ENCODE measurements at places on chromosomes 13 and 19.

DNA sequence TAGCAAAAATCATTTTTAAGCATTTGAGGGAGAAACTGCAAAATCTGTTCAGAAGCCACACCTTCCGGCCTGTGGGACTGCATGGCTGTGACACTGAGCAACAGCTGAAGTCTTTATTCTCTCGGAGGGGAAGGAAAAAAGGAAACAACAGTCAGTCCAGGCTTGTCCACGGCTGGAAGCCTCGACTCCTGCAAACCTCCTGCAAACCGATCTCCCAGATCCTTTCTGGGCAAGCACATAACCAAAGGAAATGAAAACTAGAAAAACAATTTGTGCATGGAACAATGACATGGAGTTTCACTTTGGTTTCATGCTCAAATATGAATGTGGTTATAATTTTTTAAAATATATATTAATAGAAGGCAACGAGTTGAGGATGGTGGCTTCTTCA is 1.0 kb downstream of the COL4A1 start:
- DNase-seq, result no peak

GRCh38 chr13:43126420-43126819 is 103.0 kb downstream of the DNAJC15 start:
- DNase-seq, result no peak

DNA sequence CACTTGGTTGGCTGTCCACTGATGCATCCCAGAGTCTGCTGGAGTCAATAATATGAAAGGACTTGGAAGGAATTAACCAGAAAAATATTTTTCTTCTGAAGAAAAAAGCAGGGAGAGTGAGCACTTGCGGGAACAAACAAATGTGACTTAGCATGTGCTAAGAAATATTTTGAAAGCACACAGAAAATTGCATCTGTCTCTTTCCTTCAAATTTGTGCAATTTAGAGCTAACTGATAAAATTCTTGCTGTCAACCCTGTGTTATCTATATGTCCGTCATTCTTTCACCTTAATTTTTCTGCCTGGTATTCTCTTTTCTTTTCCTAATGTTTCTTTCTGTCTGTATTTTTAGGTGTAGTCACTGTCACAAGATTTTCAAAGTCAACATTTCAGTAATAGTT is 852.6 kb downstream of the PCDH9 start:
- no peak for DNase-seq

DNA sequence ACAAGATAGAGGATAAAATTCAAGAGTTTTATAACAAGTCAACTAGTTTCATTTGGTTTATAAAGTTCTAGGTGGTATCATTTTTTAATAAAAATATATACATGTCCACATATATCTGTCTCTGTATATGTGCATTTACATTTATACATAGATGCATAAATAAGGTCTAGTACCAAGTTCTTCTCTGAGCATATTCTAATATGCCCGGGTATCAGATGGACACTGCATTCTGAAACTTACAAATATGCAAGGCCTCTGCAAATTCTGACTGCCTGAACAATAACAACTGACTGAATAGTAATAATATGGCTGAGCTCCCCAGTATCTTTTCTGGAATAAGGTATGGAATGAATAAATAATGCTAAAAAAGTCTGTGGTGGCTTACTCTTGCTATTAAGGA is 304.8 kb downstream of the KLF12 start:
- no peak for DNase-seq

GRCh38 chr13:110413016-110413675 is 106.1 kb downstream of the COL4A2 start:
- no peak for DNase-seq

DNA sequence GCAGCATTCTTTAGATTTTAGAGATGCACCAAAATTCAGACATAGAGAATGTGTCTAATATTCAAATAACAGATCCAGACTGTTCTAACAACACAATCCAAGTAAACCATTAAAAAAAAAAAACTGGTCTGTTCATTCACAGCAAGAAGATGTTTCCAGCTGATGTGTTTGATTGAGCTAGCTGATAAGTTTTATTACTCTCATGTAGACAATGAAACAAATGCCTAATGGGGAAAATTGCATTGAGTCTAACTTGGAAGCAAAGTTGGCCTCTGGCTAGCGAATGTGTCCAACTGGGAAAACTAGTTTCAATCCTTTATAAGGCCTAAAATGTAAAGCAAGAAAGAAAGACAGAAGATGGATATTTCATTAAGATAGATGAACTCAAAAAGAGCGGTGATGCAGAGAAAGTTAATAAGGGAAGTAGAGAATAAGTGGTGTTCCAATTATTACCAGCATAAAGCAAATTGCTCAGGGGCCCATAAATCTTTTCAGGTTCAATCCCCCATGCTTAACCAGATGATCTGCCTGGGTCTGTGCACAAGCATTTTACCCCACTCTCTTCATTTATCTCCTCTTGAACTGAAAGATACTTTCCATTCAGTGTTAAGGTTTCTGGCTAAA is 54.2 kb downstream of the PCDH9 start:
- DNase-seq, result no peak

DNA sequence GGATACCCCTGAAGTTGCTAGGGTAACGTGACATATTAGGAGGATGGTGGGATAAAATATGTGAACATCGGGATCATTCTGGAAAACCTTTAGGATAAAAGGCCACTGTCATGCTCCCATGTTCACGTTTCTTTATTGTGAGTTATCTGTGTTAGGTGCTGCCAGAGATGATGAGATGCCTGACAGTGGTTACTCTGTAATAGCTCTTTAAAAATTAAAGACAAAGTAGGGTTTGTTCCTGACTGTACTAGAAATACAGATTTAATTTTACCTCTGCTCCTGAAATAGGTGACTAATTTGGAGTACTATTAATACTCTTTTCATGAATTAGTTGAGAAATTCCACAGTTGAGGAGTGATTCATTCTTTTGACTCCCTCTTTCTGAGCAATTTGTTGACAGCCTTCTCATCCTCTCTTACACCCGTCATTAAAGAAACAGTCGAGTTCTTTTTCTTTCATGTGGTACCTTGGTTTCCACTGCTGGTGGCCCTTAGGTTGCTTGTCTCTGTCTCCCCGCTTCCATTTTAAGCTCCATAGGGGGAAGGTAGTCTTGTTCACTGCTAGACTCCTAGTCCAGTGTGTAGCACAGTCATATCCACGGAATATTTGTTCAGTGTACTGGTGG is 28.4 kb downstream of the SAE1 start:
- no peak for DNase-seq

DNA sequence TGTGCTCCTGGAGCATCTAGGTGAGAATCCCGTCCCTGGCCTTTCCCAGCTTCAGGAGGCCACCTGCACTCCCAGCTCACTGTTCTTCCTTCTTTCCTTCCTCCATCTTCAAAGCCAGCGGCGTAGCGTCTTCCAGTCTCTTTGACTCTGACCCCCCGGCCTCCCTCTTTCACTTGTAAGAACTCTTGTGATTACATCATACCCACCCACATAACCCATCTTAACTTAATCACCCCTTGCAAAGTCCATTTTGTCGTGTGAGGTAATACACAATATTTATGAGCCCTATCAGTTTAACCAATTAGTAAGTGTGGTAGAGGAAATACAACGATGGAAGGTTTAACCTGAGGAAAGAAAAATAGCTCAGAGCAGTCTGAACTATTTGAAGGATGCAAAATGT is 4.6 kb upstream of the CDC16 start:
- DNase-seq, result no peak

DNA sequence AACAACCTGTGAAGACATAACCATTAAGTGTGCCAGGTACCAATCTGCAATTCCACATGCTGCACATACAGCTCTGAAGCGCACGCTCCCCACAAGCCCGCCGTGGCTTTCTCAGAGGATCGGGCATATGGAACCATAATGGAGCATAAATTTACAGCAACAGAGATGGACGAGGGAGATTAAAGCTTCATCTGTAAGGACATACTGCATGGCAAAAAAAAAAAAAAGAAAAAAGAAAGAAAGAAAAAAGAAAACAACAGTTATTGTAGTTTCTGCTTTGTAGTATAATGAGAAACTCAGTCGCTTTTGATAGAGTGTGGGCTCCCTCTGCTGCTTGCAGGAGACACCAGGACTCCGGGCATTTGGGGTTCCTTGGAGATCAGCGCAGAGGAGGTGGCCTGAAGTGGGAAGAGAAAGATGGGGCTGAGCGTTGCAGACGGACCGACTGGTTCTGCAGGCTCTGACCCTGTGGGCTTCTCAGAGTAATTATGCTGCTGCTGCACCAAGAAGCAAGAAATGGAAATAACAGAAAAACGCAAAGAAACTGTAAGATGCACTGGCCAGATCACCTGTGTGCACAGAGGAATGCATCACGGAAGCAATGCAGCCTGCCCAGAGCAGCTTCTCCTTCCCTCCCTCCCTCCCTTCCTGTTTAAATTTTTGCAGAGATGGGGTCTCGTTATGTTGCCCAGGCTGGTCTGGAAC is 10.8 kb upstream of the PDCD5 start:
- peak; percentile 50 for DNase-seq
